ENCODE measurements at places on chromosomes 12 and 14.

GRCh38 chr12:53232646-53233461 lies 845 bp upstream of the RARG start:
- DNase-seq: peak; percentile 82

GRCh38 chr12:70648191-70648590 lies 11.0 kb upstream of the PTPRB start:
- DNase-seq: no peak

DNA sequence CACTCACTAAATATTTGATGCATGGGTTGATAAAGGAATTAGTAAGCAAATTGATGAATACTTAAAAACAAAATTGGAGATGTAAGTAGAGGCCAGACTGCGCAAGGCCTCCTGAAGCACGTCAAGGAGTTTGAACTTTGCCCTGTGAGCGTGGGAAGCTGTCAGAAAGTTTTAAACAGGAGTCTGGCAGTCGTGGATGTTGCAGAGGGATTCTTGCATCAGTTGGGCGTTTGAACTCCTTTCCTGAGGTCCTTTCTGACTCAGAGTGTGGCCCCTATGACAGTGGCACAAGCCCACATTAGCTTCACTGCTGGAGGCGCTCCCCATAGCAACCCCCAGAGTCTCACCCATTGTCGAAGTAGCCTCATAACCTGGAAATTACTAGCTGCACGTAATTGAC lies 17.9 kb upstream of the IL22 start:
- no peak for DNase-seq

DNA sequence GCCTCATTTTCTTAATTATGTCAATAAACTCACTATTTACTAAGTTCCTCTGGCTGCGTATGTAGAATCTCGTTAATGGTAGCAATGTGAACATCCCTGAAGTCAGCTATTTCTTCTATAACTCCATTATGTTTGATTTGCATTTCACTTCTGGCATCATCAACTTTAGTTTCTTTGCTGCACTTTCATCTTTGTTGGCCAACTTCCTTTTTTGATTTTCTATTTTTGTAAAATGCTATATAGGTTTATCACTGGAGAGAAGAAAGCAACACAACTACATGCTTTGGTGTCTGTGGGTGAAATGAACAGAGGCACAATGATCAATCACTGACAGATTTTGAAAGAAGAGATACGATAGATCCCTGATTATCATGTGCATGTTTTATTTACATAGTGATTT lies 58.5 kb upstream of the ATF7IP start:
- DNase-seq: no peak

Measured in vagina (tissue), 2 donors.